Stimulated activated CD8-positive, alpha-beta memory T cell treated with anti-CD3 and anti-CD28 coated beads, Interleukin-15, amount 100 ng/mL, for 4 hours (primary cell): ENCODE measurements at places on chromosomes 3 and 15.
A peak's percentile ranks its signal among the peaks of the same experiment; 100 is the strongest.

GRCh38 chr3:128388932-128389331, 77.8 kb downstream of the DNAJB8 start:
- DNase-seq, result no peak

DNA sequence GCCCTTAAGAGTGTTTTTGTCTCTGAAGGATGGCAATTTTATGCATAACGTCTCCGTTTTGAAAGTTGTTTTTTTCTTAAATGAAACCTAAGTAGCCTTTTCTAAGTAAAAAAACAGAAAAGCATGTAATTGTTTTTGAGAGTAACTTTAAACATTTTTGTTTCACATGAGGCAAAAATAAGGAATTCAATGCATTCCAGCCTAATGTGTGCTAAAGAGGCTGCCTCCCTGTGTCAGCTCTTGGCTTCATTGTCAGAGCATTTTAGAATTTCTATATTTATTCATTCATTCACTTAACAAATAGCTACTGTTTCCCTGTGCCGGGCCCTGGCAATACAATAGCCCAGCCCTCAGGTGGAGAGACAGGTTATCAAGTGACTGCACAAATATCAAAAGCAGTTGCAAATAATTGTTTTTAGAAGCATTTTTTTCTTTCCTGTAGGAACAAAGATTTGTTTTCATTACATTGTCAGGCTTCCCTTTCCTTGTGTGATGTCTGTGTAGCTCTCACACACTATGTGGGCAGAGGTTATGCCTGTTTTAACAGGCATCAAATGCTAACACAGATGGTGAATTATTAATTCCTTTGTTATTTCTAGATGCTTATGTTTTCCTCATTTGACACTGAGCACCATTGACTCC, 81.9 kb downstream of the CCK start:
- no peak for DNase-seq

DNA sequence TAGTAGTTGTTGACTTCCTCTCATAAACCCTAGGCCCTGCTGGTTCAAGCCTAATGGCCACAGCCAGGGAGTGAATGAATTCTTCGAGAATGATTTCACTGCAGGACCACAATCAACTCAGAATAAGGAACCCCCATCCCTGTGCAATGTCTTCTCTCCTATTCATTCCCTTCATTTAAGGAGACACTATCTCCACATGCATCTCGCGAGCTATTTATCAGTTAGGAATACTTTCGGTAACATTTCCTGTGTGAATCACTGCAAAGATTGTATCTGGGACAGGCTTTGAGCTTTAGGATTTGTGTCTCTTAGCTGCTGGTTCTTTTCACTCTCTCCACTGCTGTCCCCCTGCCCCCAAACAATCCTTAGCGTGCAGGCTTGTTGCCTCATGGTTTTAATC, 94.4 kb downstream of the MYLK start:
- no peak for DNase-seq

DNA sequence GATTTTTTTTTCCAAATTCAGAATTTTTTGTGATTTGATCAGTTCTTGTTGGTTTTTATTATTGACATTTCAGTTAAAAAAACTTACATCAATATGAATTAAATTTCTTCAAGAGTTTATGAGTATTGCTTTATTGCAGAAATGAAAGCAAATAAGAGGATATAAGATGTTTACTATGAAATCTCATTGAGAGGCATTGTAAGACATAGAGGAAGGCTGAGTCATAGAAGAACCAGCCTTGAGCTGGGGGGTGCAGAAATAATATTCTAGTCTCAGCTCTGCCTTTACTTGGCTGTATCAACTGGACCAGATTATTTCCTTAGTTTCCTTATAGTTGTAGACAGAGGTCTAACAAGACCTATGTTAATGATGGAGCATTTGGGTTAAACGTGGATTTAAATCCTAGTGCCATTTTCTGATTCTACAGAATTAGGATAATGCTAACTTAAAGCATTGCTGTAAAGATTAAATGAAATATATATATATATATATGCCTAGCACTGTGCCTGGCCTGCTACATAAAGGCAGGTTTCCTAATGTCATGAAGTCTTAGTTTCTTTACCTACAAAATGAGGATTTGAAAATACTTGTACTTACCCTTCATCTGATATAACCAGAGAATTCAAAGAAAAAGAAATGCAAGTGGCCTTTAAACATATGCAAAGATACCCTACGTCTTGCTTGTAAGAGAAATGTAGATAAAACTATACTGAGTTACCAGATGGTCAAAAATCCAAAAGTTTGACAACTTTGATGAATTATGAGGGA, 7.3 kb downstream of the FAM98B start:
- no peak for DNase-seq

DNA sequence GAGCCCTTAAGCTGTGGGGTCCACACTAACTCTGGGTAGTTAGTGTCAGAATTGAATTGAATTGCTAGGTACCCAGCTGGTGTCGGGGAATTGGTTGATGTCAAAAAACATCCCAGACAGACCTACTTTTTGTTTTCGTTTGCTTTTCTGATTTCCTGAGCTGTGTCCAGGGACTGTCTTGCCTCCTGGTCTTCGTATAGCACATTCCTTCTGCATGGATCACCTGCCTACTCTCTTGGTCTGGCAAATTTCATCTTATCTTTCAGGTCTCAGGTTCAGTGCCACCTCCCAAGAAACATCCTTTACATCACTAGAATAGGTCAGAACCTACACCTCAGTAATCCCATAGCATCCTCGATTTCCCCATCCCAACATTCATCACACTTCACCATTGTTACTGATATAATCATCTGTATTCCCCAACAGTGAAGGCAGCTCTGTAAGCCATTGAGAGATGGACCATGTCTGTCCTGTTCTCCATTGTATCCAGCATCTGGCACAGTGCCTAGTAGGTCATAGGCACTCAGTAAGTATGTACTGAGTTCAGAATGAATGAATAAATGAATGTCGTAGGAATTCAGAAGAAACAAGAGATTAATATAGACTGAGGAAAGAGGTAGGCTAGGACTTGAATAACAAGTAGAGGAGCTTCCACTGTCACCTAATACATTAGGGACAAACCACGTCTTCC, 81.2 kb downstream of the ANP32A start:
- no peak for DNase-seq

DNA sequence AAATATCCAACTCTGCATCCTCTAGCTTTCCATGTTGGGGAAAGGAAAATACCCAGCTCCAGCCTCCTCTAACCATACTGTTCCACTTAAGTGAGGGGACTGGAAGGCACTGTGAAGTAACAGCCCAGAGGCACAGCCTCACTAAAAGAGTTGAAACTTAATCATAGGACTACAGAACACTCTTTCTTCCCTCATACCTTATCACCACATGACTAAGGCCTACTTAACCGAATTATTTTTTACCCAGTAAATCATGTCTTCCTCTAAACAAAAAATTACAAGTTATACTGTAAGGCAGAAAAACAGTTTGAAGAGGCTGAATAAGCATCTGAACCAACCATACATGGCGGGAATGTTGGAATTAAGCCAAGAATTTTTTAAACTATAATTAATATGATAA, 207.4 kb upstream of the MME start:
- DNase-seq, result no peak

DNA sequence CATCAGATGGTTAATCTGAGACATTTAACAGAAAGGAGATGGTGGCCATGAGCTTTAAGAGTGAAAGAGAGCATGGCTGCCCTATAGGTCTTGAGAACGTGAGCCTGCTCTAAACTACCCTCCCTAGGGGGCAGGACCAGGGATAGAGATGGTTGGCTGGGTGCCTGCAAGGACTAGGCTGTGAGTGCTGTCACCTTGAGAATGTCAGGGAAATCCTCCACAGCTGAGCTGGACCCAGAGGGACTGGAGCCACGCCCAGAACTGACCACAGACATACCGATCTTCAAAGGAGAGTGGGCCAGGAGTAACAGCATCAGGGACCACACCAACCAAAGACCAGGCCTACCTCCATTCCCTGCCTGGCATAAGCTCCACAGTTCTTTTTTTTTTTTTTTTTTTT, 53.6 kb upstream of the UBE2E1 start:
- no peak for DNase-seq

DNA sequence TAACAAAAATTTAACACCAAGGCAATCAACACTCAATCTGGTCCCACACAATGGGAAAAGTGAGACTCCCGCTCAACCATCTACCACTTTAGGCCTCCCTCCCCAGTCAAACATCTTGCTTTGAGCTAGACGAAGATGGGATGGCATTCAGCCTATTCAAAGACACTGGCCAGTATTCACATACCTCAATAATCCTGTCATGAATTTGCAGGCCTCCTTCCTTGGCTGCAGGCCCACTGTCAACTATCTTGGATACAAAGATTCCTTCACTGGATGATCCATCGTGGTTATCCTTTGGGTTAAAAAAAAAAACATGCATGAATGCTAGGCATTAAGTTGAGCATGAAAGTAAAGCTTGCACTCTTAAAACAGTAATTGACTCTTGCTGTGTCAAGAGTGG, 22.6 kb downstream of the PDZRN3 start:
- DNase-seq, result no peak

DNA sequence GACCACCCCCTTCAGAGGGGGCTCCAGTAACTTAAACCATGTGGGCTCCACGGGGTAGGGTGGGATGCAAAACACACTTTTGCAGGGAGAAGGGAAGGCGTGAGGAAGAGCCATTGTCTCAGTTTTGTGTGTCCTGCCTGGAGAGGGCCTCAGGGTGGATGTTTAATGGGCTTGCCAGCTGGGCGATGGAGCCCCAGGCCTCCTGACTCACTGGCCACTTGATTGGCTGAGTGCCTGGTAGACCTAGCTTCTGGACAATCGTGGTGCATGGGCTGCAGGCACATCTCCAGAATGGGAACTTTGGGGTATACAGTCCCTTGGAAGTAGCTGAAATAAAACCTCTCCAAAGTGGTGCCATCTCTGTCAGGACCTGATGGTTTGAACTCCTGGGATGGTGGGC, 118.3 kb upstream of the MRPS22 start:
- no peak for DNase-seq

- DNase-seq, result no peak
These were observed 12.9 kb upstream of the MB21D2 start for GRCh38 chr3:192930577-192930976.

GRCh38 chr15:80691575-80691974, 3.5 kb upstream of the ABHD17C start:
- DNase-seq, result no peak

- no peak for DNase-seq
These were observed 31.5 kb upstream of the DYNC1LI1 start for GRCh38 chr3:32602206-32602605.

GRCh38 chr3:58414538-58415197, 19.0 kb downstream of the PDHB start:
- DNase-seq, result peak; percentile 12

GRCh38 chr3:107942244-107942643, 148.6 kb downstream of the CD47 start:
- DNase-seq, result no peak
